NCI-H748 treated with DMSO at 0.1 percent for 48 hours (cell line): ENCODE measurements at places on chromosomes 12 and 14.
A peak's percentile ranks its signal among the peaks of the same experiment; 100 is the strongest.

GRCh38 chr14:68365228-68365627, 427.6 kb downstream of the ZFP36L1 start:
- DNase-seq, result no peak

- no peak for DNase-seq
These were observed 207.2 kb downstream of the SLC5A8 start for GRCh38 chr12:101002696-101003419.

DNA sequence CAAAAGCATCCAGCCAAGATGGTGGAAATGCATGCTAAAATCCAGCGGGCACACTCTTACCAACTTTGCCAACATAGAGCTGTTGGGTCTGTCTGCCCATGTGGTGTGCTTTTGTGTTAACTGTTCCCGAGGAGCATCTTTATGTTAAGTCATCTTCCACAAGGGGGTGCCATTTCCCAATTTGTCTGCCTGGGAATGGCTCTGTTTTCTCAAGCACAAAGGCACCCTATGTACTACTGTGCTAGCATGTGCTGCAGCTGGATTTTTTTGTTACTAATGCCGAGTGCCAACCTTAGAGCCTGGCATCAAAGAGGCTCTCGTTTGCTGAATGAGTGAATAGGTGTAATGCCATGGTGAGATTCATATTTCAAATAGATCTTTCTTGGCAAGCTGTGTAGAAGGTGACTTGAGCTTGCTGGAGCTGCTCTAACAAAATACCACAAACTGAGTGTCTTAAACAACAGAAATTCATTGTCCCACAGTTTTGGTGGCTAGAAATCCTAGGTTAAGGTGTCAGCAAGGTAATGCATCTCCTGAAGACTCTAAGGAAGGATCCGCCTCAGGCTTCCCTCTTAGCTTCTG, 74.3 kb downstream of the TRHDE start:
- DNase-seq, result peak; percentile 40

DNA sequence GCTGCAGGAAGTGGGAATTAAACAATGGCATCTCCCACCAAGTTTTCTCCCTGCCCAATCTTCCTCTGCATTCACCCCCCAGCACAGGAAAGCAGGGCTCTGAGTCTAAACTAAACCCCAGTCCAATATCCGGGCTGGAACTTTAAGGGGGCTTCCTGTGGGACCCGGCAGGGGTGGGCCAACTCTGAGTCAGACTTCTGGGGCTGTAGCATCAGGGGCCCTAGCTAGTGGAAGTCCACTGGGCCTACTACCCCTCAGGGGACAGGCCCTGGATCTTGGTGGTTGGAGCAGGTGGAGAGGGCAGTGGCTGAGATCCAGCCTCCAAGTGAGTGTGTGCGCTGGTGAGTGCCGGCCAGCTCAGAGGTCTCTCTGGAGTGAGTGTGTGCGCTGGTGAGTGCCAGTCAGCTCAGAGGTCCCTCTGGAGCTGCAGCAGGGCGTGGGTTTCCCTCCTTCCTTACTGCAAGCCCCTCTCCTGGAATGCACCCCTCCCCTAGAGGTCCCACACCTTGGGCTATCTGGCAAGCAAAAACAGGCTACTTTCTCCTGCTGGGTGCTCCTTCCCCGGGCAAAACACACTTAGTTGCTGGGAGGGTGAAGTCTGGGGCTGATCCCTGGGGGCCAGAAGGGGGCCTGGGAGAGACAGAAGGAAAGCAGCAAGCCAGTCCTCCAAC, 5.6 kb upstream of the LHX5 start:
- no peak for DNase-seq

- no peak for DNase-seq
These were observed 52.3 kb downstream of the TSPAN9 start for GRCh38 chr12:3129301-3130056.

DNA sequence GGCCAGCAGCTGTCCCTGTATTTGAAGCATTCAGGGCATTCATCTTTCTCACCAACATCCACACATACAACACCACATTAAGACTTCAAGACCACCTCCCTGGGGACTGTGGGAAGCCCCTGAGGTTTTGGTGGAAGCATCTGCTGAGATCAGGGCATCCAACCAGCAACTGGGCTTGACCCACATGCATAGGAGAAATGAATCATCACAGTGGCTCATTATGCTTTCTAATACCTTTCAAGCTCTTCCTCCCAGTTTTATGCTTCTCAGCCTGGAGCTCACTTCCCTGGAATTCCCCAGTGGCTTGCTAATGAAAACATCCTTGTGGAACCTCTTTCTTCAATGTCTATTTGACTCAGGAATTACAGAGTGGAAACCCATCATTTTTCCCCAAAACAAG, 21.4 kb upstream of the CMKLR1 start:
- no peak for DNase-seq

- no peak for DNase-seq
These were observed 187.3 kb downstream of the C12orf50 start for GRCh38 chr12:87841935-87842334.

- no peak for DNase-seq
These were observed 3.5 kb downstream of the FMNL3 start for GRCh38 chr12:49703647-49704137.

- DNase-seq, result peak; percentile 95
These were observed 82.2 kb downstream of the PLEKHG7 start for GRCh38 chr12:92784797-92785562.

DNA sequence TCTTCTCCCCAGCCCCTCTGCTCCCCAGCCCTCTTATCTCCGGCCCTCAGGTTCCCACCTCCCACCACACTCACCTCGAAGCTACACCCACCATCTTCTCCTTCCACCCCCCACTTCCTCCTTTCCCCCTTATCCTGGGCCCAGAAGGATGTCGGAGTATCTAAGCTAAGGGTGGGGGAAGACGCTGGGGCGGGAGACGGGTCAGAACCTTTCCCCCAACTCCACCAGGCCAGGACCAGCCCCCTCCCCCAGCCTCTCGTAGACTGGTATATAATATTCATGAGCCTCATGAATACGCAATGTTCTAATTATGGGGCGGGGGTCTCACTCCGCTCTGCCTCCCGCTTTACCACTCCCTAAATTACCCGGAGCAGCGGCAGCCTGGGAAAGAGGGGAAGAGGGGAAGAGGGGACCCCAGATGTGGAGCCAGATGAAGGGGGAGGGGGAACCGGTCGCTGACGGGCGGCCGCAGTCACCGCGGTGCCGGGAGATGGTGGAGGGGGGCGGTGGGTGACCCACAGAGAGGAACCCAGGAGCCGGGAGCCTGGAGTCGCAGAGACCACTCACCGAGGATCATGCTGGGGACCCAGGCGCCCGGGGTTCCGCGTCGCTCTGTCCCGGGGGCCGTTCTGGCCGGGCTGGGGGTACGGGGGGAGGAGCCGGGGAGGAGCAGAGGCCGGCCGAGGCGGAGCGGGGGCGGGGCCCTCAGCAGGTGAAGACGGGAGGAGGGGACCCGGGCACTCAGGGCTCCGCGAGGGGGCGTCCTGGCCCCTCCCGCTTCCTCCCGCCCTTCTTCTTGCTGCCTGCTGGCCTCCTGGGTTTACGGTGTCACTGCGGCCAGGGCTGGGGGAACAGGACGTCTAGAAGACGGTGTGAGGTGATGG, 6.4 kb upstream of the ZNF385A start:
- peak; percentile 24 for DNase-seq

- no peak for DNase-seq
These were observed 334.5 kb downstream of the IPO8 start for GRCh38 chr12:30361145-30361544.

DNA sequence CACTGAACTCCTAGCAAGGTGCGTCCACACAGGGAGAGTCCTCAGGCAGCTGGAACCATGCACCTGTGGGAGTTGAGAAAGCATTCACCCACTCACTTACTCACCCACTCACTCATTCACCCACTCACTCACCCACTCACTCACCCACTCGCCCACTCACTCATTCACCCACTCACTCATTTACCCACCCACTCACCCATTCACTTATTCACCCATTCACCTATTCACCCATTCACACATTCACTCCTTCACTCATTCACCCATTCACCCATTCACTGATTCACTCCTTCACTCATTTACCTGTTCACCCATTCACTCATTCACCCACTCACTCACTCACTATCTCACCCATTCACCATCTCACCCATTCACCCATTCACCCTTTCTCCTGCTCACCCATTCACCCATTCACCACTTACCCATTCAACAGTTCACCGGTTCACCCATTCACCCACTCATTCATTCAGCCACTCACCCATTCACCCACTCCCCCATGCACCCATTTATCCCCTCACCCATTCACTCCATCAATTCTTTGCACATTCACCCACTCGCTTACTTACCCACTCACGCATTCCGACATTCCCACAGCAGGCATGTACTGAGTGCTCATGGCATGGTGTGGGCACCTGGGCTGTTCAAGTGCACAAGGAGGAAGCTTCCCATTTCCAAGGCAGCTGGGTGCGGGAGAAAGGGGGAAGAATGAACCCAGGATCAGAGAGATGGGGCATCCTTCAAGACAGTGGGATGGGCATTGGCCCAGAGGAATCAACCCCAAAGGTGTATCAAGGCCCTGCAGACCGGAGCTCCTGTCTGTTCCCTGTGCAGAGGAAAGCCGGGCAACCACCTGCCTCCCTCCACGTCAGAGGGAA, 135.2 kb upstream of the C14orf180 start:
- DNase-seq, result no peak

DNA sequence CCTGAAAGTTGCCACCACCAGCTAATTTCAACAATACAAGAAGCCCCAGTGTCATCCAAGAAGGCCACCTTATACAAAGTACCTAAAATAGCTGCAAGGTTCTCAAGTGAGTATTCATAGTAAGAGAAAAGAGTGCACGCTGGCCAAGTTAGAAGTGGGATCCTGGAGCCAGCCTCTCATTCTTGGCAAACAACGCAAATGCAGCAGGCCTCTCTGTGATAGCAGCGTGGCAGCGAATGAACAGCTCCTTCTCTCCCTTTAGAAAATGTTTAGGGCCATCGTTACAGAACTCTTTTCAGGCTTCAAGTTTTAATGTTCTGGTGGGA, 78.0 kb upstream of the IFNG-AS1 start:
- DNase-seq, result no peak

- DNase-seq, result no peak
These were observed 28.1 kb upstream of the ZNF740 start for GRCh38 chr12:53152390-53152789.

- no peak for DNase-seq
These were observed 10.4 kb downstream of the MSI1 start for GRCh38 chr12:120358412-120359100.

GRCh38 chr12:4293299-4293965, 19.9 kb downstream of the CCND2 start:
- DNase-seq, result no peak

GRCh38 chr14:71625891-71626701, 306.1 kb upstream of the RGS6 start:
- no peak for DNase-seq

DNA sequence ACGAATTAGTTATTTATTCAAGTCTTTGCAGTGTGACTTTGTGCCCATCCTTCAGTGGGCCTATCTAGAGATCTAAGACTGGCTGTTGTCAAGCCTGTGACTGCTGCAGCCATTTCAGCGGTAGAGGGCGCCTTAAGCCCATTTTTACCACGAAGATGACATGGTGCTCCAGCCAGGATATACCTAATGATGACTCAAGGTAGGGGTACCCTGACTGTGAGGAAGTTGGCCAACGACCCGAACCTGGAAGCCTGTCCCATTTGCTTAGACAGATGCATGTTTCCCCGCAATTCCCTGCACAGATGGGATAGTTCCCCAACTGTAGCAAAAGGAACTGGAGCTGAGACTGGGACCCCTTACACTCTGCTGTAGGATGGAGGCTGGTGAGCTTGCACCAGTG, 41.3 kb downstream of the RAB3IP start:
- DNase-seq, result peak; percentile 72

- DNase-seq, result no peak
These were observed 998.1 kb upstream of the TMEM132C start for GRCh38 chr12:127268706-127269425.

DNA sequence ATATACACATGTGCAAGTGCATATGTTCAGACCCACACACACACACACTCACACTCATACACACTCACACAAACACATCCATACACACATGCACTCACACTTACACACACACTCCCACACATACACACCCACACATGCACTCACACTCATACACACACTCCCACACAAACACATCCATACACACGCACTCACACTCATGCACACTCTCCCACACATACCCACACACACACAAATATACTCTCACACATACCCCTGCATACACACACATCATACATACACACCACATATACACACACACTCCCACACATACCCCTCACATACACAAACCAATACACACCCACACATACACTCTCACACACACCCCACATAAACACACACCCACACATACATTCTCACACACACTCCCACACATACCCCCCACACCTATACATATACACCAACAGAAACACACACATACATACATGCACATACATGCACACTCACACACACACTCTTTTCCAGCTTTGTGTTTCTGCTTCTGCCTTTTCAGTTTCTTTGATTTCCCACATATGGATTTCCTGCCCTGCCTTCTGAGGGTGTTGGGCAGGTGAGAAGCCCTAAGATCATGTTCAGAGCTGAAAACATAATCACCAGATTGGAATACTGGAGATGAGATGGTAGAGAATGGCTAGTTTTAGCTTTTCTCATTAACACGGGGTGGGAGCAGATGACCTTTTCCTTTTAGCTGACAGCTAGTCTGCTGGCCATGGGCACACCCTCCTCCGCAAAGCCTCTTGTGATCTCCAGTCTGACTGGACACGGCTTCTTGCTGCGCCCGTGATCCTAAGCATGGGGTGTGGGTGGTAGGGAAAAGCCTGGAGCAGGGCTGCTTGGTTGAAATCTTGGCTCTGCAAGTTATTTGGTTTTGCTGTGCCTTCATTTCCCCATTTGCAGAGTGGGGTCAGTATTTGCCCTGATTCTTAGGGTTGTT, 214.0 kb downstream of the CHST11 start:
- no peak for DNase-seq

- no peak for DNase-seq
These were observed 463.6 kb downstream of the NRXN3 start for GRCh38 chr14:78633752-78634151.

DNA sequence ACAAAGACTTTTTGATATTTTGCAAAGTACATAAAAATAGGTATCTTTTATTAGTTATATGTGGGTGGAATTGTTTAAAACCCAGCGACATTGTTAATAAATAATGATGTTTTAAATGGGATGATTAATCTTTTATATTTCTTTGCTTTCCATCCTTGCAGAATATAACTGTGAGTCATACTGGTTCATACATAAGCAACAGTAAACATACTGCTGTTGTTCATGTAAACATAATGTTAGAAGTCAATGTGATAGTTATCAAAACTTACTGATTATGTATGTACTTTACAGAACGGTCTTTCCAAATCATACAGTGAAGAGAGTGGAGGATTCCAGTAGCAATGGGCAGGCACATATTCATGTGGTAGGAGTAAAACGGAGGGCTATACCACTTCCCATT, 119.8 kb downstream of the ARID2 start:
- DNase-seq, result no peak

GRCh38 chr14:95322651-95323050, 2.9 kb upstream of the CLMN start:
- DNase-seq, result no peak

GRCh38 chr14:20546877-20547276, 14.0 kb downstream of the RNASE9 start:
- no peak for DNase-seq
